ENCODE measurements at places on chromosomes 5 and 9. TPM values are rescaled to one million over a fixed set of nuclear protein-coding genes. Genes with fewer than 3 reads are reported as not detected.

DNA sequence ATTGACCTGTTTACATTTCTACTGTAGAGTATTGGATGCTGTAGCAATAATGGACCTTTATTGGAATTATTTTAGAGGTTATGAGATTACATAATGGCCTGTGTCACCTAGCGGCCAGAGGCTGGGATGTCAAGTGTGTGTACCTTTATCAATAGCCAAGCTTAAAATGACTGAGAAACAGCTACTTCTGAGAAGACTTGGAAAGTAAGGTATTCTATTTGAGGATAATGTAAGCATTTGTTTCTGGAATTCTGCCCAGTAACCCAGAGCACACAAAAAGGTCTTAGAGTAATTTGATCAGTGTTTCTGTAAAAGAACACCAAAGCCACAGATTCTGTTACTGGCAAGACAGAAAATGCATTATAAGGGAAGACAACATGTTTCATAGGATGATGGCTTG is 116.8 kb downstream of the MACIR start:
- DNase-seq, result no peak

DNA sequence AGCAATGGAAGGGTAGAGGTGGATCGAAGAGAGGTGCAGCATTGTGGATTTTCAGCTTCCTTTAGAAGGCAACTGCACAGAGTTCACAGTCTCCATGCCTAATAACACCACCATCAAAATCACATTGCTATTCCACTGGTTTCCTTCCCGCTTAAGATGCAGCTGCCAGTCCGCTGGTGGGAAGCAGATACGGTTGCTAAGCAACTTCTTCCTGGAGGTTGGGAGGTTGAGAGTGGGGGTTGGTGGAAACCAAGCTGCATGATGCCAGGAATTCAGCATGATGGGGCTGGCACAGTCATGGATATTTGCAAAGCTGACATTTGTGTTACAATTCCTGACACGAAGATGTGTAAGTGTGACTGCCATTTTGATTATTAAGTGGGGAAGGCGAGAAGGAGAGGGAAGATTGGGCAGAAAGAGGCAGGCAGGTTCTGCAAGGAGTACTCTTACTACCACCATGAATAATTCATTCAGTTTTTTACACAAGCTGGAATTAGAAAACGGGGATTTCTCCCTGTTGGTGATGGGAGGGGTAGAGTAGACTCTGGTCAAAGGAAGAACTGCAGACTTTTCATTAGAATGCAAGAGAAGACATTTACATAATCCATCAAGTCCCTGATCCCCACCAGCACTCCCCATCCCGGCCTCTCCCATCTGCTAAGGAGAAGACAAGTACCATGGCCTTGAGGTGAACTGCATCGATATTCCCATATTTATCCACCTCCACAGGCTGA is 87.5 kb downstream of the GLDC start:
- DNase-seq, result peak; percentile 28

DNA sequence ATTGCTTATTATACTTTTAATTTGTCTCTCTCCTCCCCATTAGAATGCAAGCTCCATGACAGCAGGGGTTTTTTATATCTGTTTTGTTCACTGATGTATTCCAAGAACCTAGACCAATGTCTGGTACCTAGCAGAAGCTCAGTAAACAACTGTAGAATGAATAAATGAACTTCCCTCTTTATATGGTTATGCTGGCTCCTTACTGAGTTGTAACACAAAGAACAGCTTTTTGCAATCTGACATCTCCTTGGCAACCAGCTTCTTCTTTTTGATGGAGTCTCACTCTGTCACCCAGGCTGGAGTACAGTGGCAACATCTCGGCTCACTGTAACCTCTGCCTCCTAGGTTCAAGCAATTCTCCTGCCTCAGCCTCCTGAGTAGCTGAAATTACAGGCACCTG is 13.6 kb downstream of the TRMO start:
- no peak for DNase-seq

- DNase-seq, result no peak
Measured at GRCh38 chr5:39108987-39109386, 34.8 kb upstream of the RICTOR start.

DNA sequence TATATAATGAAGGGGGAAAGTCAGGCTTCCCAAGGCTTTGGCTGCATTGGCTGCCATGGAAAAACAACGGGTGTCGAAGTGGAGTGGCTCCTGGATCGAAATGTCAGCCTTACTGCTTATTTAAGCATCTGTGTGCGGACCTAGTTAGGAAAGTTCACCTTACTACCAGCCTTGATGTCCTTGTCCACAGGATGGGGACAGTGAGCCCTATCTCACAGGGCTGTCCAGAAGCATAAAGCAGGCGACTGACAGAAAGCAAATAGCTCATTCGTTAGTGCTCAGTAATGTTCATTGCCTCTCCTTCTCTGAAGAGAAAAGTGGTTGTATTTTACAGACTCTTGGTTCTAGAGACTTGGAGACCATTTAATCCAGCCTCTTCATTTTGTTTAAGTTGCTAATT is 81.5 kb upstream of the NIPAL4 start:
- DNase-seq, result no peak

DNA sequence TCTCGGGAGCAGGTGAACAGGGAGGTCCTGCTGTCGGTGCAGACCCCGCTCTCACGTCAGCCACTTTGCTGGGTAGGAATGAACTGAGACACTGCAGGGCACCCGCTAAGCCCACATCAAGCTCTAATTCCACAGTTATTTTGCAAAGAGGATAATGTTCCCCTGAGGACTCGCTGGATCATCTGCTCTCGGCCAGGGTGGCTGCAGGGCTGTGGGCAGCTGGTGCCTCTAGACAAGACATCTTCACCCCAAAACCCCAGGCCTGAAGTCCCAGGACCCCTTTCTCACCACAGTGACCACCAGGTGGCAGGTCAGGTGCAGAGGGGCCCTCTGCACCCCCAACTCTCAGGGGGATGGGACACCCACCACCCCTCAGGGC is 135.1 kb upstream of the PPP1R26 start:
- no peak for DNase-seq

DNA sequence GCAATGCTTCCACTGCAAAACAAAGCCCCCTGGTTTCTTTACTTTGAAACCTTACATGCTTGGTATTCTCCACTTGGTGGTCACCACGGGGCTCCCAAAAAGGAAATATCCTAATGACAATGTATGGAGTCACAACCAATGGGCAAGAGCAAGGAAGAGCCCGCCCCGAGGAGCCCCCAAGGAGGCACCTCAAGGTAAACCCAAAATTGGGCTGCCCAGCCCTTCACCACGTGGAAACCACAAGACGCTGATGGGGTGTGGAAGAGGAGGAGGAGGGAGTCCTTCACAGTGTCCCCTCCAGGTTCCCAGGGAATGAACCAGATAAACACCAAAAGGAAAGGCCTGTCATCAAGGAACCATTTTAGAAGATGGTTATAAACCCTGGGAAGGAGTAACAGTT is 3.8 kb downstream of the ROR2 start:
- DNase-seq, result no peak

The RMI1 gene
- 8.8 TPM for total RNA-seq

The IL13 gene
- not detected for total RNA-seq

- DNase-seq, result peak; percentile 21
Measured at GRCh38 chr9:88889386-88889785, 101.9 kb upstream of the S1PR3 start.

The TMEM215 gene
- 0.33 TPM for total RNA-seq

- DNase-seq, result no peak
Measured at GRCh38 chr5:103389846-103390245, 131.3 kb downstream of the MACIR start.

GRCh38 chr5:54867310-54867944 is 118.0 kb downstream of the ESM1 start:
- peak; percentile 31 for DNase-seq

DNA sequence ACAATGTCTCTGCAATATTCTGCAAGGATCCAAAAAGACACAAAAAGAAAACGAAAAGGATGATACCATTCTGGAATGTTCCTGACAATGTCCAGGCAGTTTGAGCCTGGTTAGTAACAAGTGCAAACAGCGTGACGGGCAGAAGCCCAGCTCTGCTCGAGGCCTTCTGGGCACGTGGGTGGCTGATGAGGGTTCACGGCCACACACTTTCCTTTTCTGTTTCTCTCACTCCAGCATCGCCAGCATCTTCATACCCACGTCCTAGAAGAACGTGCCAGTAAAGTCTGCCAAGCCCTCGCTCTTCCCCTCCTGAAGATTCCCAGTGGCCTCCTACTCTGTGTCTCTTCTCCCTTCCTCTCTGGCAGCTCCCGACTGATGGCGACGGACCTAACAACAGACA is 36.7 kb downstream of the COL23A1 start:
- no peak for DNase-seq

The SMIM33 gene
- total RNA-seq, result not detected

GRCh38 chr5:25619273-25619672 is 974.5 kb upstream of the CDH10 start:
- DNase-seq, result no peak

The ZNF189 gene
- total RNA-seq, result 15.2 TPM

DNA sequence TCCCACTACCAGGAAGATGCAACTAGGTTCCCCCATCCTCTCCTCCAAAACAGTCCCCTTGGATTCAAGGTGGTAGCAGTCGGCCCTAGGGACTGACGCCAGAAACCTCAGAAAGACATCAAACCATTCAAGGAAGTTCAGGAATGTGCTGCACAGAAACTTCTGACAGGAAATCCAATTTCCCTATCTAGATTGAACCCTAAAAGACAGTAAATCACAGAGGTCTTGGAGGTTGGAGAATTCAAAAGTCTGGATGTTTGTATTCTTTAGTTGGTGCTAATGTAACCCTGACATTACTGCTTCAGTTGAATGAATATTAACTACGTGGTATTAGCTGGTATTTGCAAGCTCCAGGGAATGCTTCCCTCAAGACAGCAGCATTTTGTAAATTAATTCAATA is 125.3 kb downstream of the SYK start:
- DNase-seq, result no peak

- peak; percentile 30 for DNase-seq
Measured at GRCh38 chr9:38683336-38683735, 36.6 kb downstream of the FAM240B start.

GRCh38 chr5:135353952-135354721 is 44.9 kb downstream of the MACROH2A1 start:
- no peak for DNase-seq

GRCh38 chr5:88269222-88269771 is 652 bp upstream of the TMEM161B start:
- peak; percentile 4 for DNase-seq

DNA sequence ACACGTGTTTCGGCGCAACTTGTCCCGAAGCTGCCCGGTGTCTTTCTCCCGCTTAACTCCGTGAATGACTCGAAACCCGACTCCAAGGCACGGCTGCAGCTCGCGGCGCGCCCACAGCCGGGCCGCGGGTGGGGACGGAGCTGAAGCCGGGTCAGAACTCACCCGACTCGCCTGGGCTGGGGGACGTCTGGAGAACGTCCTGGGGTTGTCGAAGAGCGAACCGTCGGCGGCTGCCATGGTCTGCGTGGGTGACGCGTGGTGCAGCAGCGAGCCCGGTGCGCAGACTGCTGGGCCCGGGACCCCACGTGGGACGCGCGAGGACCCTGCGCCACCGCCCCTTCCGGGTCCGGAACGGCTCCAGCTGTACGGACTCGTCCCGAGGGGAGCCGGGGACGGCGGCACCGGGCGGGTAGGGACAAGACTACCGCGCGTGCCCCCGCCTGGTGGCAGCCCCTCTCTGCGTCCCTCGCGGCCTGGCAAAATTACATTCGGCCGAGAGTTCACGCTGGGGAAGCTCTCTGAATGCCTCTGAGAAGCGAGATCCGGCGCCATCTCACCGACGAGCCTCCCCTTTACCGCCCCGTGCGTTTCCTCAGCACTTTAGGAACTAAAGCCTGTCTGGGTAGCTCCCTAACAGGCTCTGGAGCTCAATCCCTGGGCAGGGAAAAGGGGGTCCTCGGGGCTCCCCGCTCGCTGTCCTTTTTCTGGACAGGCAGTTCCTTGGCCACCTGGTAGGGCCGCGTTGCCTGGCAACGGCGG is at the start of gene DDX31:
DDX31 (minus strand) TSS at position 286 of the 759 bp plus-strand sequence; CDS start at position 237, 49 bp downstream.
- DNase-seq, result peak; percentile 92

The TXNDC8 gene
- not detected for total RNA-seq

GRCh38 chr5:171617266-171617665 is 168.4 kb upstream of the SMIM23 start:
- DNase-seq, result no peak

GRCh38 chr9:90881648-90882047 is 80.0 kb downstream of the SYK start:
- DNase-seq, result no peak

- no peak for DNase-seq
Measured at GRCh38 chr9:12972608-12973589, 198.1 kb downstream of the LURAP1L start.

- DNase-seq, result peak; percentile 89
Measured at GRCh38 chr5:111984044-111984443, 227.1 kb upstream of the NREP start.

The CMBL gene
- total RNA-seq, result 1.4 TPM

The ALDH7A1 gene
- 27.4 TPM for total RNA-seq

The C5orf58 gene
- total RNA-seq, result not detected

The PRKACG gene
- not detected for total RNA-seq

- DNase-seq, result no peak
Measured at GRCh38 chr5:38529955-38530646, 26.3 kb downstream of the LIFR start.

- DNase-seq, result peak; percentile 63
Measured at GRCh38 chr9:126474206-126474765, 139.4 kb upstream of the LMX1B start.

- DNase-seq, result no peak
Measured at GRCh38 chr9:33019797-33020196, 5.3 kb upstream of the DNAJA1 start.

DNA sequence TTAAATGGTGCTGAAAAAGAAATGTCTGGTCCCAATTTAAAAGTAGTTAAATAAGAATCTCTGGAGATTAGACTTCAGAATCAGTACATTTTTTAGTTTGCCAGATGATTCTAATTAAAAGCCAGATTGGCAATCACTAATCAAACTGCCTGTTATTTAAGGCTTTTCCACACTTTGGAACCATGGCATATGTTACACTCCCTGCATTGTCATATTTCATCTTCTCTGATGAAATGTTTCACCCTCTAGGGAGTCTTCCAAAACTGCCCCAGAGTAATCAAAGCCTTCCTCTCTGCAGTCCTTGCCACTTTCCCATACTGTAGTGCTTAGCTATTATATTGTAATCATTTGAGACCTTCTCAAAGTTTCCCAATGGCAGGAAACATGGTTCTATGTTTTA is 17.5 kb upstream of the OR13C9 start:
- DNase-seq, result no peak

The UHRF2 gene
- total RNA-seq, result 63.8 TPM

The PCDHGA3 gene
- total RNA-seq, result 0.57 TPM

DNA sequence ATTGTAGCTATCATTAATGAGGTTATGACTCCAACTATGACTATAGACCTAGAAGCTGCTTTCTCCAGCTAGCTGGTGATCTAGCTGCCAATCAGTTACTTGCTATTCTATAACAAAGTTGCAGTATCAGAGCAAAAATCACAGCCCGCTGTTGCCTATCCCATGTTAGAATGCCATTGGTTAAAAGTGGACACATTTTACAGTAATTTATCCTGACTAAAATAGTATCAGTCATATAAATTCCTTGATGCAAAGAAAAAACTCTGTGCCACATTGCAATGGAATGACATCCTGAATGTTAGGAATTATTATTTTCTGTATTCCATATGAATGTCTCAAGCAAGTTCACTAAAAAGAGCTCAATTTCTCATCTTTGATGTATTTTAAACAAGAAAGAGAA is 626.5 kb downstream of the PDE4D start:
- no peak for DNase-seq
